A549 treated with Mapracorat at 1 μM for 4 hours (cell line): ENCODE measurements at places on chromosomes 7 and 10. TPM values are rescaled to one million over a fixed set of nuclear protein-coding genes. Genes with fewer than 3 reads are reported as not detected.

The GPR15LG gene
- not detected in 5 replicates for total RNA-seq

The OR6V1 gene
- not detected in 5 replicates for total RNA-seq

The EBF3 gene
- 0.07 to 0.19 TPM (median 0.12 TPM) in 5 replicates for total RNA-seq

The RARRES2 gene
- not detected in 5 replicates for total RNA-seq

The GPR141 gene
- not detected in 5 replicates for total RNA-seq

The GPR85 gene
- not detected in 5 replicates for total RNA-seq

The FAM237B gene
- 0.04 to 0.06 TPM in 2 of 5 replicates, not detected in the others for total RNA-seq

The GDF10 gene
- 0.06 to 0.07 TPM in 2 of 5 replicates, not detected in the others for total RNA-seq

The SYCE1 gene
- not detected in 5 replicates for total RNA-seq

The SOSTDC1 gene
- not detected in 5 replicates for total RNA-seq

The REPIN1 gene
- total RNA-seq, result 61.3 to 88.2 TPM (median 85.5 TPM) in 5 replicates

The ITPRID1 gene
- total RNA-seq, result not detected in 5 replicates

The CYP2C18 gene
- 0.07 to 0.11 TPM in 2 of 5 replicates, not detected in the others for total RNA-seq

The UPK3BL1 gene
- 9.7 to 15.3 TPM (median 12.9 TPM) in 5 replicates for total RNA-seq

The HGF gene
- 0.02 TPM in 1 of 5 replicates, not detected in the others for total RNA-seq

The HOXA2 gene
- total RNA-seq, result 0.66 to 0.89 TPM (median 0.83 TPM) in 5 replicates

The SPDYE16 gene
- total RNA-seq, result not detected in 5 replicates

The MALRD1 gene
- total RNA-seq, result not detected in 5 replicates

The ANKRD1 gene
- total RNA-seq, result 23.7 to 52.1 TPM (median 40.5 TPM) in 5 replicates

The SH2D4B gene
- 0.05 to 0.09 TPM (median 0.07 TPM) in 3 of 5 replicates, not detected in the others for total RNA-seq

The HOXA7 gene
- total RNA-seq, result 4.1 to 5.5 TPM (median 5.0 TPM) in 5 replicates

The NEUROD6 gene
- total RNA-seq, result not detected in 5 replicates

The TYW1B gene
- total RNA-seq, result 2.2 to 3.0 TPM (median 2.5 TPM) in 5 replicates

The CACNA2D1 gene
- total RNA-seq, result 4.9 to 8.1 TPM (median 7.7 TPM) in 5 replicates

The FAS gene
- total RNA-seq, result 28.4 to 35.6 TPM (median 29.9 TPM) in 5 replicates

The MRPS17 gene
- 25.4 to 30.7 TPM (median 28.8 TPM) in 5 replicates for total RNA-seq
